ENCODE measurements at places on chromosomes 2 and 18.
A peak's percentile ranks its signal among the peaks of the same experiment; 100 is the strongest.

- no peak for DNase-seq
These were observed 2.0 kb downstream of the TCF4 start for GRCh38 chr18:55585920-55586561.

GRCh38 chr2:173708806-173709205, 256.4 kb downstream of the SP3 start:
- DNase-seq: no peak

- no peak for DNase-seq
These were observed 34.8 kb upstream of the PPP4R1 start for GRCh38 chr18:9649164-9649540.

- no peak for DNase-seq
These were observed 128.2 kb downstream of the HDAC4 start for GRCh38 chr2:239272626-239273025.

DNA sequence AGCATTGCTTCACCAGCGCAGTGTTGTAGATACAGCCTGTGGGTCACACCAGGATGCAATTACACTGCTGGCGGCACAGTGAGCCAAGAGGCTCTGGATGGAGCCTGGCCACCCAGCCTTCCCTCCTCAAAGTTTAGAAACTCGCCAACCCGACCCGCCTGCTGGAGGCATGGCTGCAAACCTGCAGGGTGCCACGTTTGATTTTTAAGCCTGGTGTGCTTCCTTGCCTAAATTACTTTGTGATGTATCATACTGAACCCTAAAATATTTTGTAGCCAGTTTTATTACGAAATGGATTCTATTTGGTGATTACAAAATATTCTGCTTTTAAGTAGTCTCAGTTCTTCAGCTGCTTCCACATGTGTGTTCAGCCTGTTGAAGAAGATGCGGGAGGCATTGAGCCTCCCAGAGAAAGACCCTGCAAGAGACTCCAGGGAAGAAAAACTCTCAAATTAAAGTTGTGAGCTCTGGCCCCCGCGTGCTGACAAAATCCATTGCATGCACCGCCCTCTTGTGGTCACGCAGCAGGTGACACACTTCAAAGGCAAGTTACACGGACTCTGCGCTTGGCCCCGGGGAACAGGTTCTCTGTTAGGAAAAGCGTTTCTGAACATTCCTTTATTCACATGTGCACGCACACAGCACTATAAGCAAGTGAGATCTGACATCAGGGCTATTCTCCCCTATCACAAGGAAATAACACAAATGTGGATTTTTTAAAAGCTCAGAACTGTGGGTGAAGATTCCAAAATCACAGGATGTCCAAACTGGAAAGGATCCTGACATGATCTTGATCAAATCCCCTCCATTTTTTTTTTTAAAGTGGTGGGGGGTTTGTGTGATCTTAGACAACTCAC, 63.0 kb upstream of the TWIST2 start:
- DNase-seq: peak; percentile 80

DNA sequence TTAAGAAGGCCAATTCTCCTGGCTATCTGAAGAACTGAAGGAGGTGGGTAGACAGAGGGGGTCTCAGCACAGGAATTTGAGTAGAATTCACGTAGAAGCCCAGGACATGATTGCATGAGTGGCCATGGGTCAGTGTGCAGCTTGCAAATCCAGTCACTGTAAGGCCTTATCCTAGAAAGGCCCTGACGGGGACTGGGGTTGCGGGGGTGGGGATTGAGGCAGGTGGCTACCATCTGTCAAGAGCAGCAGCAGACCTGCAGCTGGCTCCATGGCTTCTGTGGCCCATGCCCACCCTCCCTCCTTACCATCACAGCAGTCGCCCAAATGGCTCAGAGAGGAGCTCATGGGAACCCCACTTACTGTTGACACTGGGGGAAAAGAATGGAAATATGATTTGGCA, 34.6 kb upstream of the SLC14A1 start:
- DNase-seq: no peak

GRCh38 chr18:50992351-50992762, 24.5 kb downstream of the ELAC1 start:
- no peak for DNase-seq

DNA sequence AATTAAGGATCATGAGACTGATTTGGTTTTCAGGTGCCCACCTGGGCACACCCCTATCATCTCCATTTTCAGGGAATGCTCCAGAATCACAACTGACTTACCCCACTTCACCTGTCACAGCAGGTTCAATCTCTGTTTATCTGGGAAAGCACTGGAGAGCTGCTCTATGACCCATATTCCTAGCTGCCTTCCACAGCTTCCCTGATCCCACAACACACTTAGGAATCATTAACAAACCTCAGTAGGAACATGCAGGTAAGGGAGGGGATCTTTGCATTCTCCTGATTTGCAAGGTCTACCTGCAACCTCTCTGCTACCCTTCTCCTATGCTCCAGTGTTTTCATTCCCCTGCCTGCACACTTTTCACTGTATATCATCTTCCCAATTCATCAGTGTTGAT, 18.7 kb upstream of the FABP1 start:
- no peak for DNase-seq

DNA sequence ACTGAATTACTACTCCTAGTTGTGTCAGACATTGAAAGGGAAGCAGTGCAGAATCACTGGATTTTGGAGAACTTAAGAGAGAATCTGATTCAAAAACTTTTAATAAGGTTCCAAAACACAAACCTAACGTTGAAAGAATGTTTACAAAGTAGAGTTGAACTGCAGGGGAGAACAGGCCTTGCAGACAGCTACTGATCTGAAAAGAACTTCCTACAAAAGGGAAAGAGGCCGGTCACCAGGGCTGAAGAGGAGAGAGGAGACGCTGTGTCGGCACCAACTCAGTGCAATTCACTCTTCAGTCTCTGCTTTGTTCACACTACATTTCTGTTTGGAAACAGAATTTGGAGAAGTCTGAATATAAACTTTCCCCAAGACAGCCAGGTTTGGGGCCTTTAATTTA, 124.0 kb downstream of the GAREM1 start:
- no peak for DNase-seq

DNA sequence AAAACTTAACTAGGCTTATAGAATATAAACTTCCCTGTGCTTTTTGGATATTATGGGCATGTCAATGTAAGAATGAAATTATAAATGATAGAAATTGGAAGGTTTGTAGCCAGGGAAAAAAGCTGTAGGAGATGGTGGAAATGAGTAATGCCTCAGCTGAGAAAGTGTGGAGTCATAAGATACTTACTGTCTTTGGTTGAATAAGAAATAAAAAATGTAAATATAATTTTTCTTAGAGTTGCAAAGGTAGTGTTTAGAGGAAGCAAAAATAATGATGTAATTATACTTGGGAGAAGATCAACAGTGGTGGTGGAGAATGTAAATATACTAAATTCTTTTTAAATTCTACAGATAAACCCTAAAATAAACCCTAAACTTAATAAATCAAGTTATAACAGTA, 26.2 kb upstream of the RND3 start:
- no peak for DNase-seq

GRCh38 chr2:55049821-55050099, 491 bp downstream of the RTN4 start:
- DNase-seq: no peak

DNA sequence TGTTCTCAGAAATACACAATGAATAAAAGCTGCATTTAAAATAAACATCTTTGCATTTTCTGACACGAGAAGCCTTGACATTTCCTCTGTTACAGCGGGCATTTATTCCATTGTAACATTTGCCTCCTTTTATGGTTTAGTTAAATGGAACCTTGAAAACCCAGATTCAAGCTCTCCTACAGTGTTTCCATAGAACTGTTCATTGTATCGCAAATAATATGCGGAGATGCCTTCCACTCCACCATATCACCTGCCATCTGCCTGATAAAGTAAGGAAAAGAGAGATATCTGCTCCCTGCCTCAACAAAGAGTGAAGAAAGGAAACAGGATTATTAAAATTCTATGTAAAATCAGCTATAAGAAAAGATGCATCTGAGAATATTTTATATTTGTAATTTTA, 69.8 kb downstream of the CDH19 start:
- no peak for DNase-seq
